ENCODE measurements at places on chromosomes 16 and 17. TPM values are rescaled to one million over a fixed set of nuclear protein-coding genes. Genes with fewer than 3 reads are reported as not detected.

DNA sequence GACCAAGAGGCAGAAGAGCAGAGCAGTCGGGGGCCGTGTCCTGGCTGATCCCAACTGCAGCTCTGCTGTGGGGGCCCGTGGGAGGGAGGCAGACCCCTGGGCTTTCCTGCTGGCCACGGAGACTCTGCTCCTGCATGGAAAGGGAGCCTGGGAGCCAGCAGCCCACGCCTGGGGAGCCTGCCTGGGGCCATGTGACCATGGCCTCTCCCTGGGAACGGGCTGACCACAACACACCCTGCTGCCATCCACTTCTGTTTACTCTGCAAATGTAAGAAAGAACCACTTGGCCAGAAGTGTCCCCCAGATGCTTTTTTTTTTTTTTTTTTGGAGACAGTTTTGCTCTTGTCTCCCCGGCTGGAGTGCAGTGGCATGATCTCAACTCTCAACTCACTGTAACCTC is 2.0 kb upstream of the TEDC2 start:
- H3K27me3 ChIP-seq, result no peaks in the 10 kb centered on the region
- no peaks in the 10 kb centered on the region for H3K36me3 ChIP-seq
- no peak overlapping the region for H3K27ac ChIP-seq
- no peak overlapping the region for H3K4me3 ChIP-seq
- peaks cover 16% of the 10 kb centered on the region for H3K4me1 ChIP-seq
- no peak for DNase-seq

GRCh38 chr16:16014329-16015224 is 65.2 kb downstream of the ABCC1 start:
- no peak overlapping the region for H3K4me3 ChIP-seq
- DNase-seq, result peak; percentile 24
- H3K27me3 ChIP-seq, result no peaks in the 10 kb centered on the region
- H3K4me1 ChIP-seq, result no peaks in the 10 kb centered on the region

GRCh38 chr16:14672403-14672971 is 21.6 kb downstream of the PLA2G10 start:
- DNase-seq, result peak; percentile 39
- H3K27ac ChIP-seq, result peak overlapping the region; percentile 81
- no peaks in the 10 kb centered on the region for H3K27me3 ChIP-seq
- no peaks in the 10 kb centered on the region for H3K36me3 ChIP-seq

DNA sequence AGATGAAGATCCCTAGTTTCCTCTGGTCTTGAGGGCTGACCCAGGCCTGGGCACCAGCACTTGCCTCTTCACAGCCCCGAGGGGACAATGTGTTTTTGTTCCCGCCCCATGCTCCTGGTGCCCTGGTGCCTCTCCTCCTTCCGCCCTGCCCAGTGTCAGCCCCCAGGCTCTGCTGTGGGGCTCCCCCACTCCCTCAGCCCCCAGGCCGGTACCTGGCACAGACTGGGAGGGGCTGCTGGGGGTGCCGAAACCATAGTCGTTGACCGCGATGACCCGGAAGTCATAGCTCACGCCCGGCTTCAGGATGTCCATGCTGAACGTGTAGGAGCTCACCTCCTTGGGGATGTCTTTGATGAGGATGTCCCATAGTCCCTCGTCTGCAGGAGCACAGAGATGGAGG is 40.5 kb upstream of the CDC42EP4 start:
- no peaks in the 10 kb centered on the region for H3K36me3 ChIP-seq
- H3K27me3 ChIP-seq, result no peaks in the 10 kb centered on the region
- no peak for DNase-seq
- no peak overlapping the region for H3K4me3 ChIP-seq

Gene PPP1R9B
- 19.0 TPM for total RNA-seq

GRCh38 chr17:31740611-31741082 is 118.4 kb downstream of the COPRS start:
- H3K4me1 ChIP-seq, result peaks cover 9% of the 10 kb centered on the region
- H3K36me3 ChIP-seq, result no peaks in the 10 kb centered on the region

Gene ATP2A3
- 261 TPM for total RNA-seq

DNA sequence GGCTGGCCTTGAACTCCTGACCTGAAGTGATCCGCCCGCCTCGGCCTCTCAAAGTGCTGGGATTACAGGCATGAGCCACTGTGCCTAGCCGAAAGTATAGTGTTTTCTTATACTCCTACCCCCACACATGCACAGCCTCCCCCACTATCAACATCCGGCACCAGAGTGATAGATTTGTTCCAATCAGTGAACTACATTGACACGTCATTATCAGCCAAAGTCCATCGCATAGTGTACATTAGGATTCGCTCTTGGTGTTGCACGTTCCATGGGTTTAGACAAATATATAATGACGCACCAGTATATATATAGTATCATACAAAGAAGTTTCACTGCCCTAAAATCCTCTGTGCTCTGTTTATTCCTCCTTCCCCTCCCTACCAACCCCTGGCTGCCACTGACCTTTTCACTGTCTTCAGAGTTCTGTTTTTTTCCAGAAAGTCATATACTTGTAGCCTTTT is 11.9 kb upstream of the TM4SF5 start:
- no peak overlapping the region for H3K4me3 ChIP-seq
- peaks cover 5% of the 10 kb centered on the region for H3K27me3 ChIP-seq
- no peak for DNase-seq
- H3K36me3 ChIP-seq, result no peaks in the 10 kb centered on the region
- H3K27ac ChIP-seq, result no peak overlapping the region
- H3K4me1 ChIP-seq, result no peaks in the 10 kb centered on the region

DNA sequence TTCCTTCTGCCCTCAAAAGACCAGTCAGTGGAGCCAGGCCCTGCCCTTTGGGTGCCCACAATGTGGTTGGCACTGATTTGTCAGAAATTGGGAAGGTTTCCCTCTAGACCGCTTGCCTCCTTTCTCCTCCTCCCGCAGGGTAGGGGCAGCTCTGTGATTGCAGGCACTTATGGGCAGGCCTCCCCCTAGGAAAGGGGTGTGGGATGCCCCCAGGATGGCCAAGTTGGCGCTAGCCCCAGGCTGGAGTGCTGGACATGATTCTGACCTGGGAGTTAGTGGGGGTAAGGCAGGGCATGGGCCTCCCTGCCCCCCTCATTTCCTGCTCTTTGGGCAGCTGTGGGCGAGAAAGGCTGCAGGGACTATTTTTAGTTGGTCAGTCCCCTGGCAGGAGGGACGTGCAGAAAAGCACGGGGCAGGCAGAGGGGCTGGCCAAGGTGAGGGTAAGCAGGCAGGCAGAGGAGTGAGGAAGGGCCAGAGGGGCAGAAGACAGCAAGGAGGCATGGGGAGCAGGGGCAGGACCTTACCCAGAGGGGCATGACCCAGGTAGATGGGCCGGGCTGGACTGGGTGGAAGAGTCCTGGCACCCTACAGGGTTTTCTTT is 3.3 kb downstream of the RARA start:
- H3K4me3 ChIP-seq, result no peak overlapping the region
- H3K27me3 ChIP-seq, result no peaks in the 10 kb centered on the region
- H3K36me3 ChIP-seq, result no peaks in the 10 kb centered on the region
- peak overlapping the region; percentile 29 for H3K27ac ChIP-seq
- peak; percentile 17 for DNase-seq

DNA sequence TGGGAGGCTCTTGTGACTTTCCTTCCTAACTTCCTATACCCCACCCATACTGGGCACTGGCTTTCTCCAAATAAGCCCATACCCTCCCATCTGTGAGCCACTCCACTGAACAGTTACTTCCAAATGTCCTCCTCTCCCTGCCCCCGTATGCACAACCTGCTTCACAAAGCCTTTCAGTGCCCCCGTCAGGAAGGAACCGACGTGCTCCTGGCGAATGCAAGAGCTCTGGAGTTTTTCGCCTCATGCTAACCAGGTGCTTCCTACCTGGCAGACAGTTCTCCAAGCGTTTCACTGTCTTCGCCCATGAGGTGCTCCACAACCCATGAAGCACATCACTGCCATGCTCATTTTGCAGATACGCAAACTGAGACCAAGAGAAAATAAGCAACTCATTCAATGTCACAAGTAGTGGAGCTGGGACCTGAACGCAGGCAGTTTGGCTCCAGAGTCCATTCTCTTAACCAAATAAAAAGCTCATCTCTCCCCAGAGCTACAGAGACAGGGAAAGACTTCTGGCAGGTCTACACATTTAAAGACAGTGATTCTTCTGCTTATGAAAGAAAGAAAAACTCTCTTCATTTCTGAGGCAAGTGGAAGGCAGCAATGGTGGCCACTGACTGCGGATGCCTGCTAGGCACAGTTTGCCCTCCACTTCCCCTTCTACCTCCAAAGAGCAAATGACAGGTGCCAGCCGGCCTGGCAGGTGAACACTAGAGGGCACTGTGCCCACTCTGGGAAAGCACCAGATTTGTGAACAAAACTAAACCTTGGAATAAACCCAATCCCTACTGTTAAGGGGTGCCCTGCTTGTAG is 23.8 kb downstream of the SPHK1 start:
- peaks cover 6% of the 10 kb centered on the region for H3K4me1 ChIP-seq
- H3K27ac ChIP-seq, result no peak overlapping the region
- H3K36me3 ChIP-seq, result no peaks in the 10 kb centered on the region
- H3K27me3 ChIP-seq, result no peaks in the 10 kb centered on the region

Gene GCGR
- 0.64 TPM for total RNA-seq

Gene ZFHX3
- 23.7 TPM for total RNA-seq

Gene PDILT
- total RNA-seq, result not detected

Gene SLC16A13
- total RNA-seq, result 2.4 TPM

- peak overlapping the region; percentile 75 for H3K4me3 ChIP-seq
- H3K27ac ChIP-seq, result peak overlapping the region; percentile 80
- peaks cover 15% of the 10 kb centered on the region for H3K4me1 ChIP-seq
- no peaks in the 10 kb centered on the region for H3K36me3 ChIP-seq
- H3K27me3 ChIP-seq, result no peaks in the 10 kb centered on the region
These were observed 2.0 kb downstream of the RHBDF2 start for GRCh38 chr17:76499267-76499667.

Gene TRIM72
- not detected for total RNA-seq

DNA sequence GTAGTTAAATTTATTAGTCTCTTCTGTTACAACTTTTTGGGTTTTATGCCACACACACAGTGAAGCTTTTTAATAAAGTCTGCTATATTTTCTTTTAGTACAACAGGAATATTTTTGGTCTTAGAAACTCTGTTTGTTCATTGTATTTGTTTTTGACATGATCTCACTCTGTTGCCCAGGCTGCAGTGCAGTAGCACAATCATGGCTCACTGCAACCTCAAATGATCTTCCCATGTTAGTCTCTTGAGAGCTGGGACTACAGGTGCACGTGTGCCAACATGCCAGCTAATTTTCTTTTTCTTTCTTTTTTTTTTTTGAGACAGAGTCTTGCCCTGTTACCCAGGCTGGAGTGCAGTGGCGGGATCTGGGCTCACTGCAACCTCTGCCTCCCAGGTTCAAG is 27.1 kb downstream of the PPM1D start:
- H3K27me3 ChIP-seq, result no peaks in the 10 kb centered on the region
- no peak overlapping the region for H3K27ac ChIP-seq
- H3K4me1 ChIP-seq, result no peaks in the 10 kb centered on the region
- H3K36me3 ChIP-seq, result no peaks in the 10 kb centered on the region

Gene VMP1
- 433 TPM for total RNA-seq

GRCh38 chr17:81394921-81395599 is at the start of gene BAHCC1:
Gene BAHCC1 (plus strand): TSS chr17:81395457. CDS start chr17:81399740, 4,283 bp downstream.
- peak; percentile 100 for DNase-seq
- peaks cover 42% of the 10 kb centered on the region for H3K4me1 ChIP-seq
- H3K27me3 ChIP-seq, result peaks cover 13% of the 10 kb centered on the region

GRCh38 chr16:30805370-30806169 is 18.6 kb upstream of the ZNF629 start:
- DNase-seq, result peak; percentile 90
- H3K4me1 ChIP-seq, result peaks cover 18% of the 10 kb centered on the region
- H3K4me3 ChIP-seq, result peak overlapping the region; percentile 57
- peak overlapping the region; percentile 93 for H3K27ac ChIP-seq
- no peaks in the 10 kb centered on the region for H3K36me3 ChIP-seq

GRCh38 chr16:81703177-81704155 is 75.6 kb upstream of the PLCG2 start:
- H3K36me3 ChIP-seq, result no peaks in the 10 kb centered on the region
- H3K27me3 ChIP-seq, result no peaks in the 10 kb centered on the region
- DNase-seq, result no peak
- peaks cover 23% of the 10 kb centered on the region for H3K4me1 ChIP-seq
- H3K4me3 ChIP-seq, result no peak overlapping the region

GRCh38 chr17:10415161-10415560 is 6.6 kb downstream of the MYH8 start:
- no peak overlapping the region for H3K4me3 ChIP-seq
- H3K27ac ChIP-seq, result no peak overlapping the region
- no peak for DNase-seq
- no peaks in the 10 kb centered on the region for H3K27me3 ChIP-seq

GRCh38 chr17:38619937-38620550 is 14.3 kb upstream of the SRCIN1 start:
- no peak for DNase-seq
- H3K27me3 ChIP-seq, result peaks cover 34% of the 10 kb centered on the region
- H3K4me1 ChIP-seq, result no peaks in the 10 kb centered on the region
- H3K27ac ChIP-seq, result no peak overlapping the region
- H3K36me3 ChIP-seq, result no peaks in the 10 kb centered on the region

Gene FZD2
- total RNA-seq, result 0.41 TPM

Gene CCL5
- total RNA-seq, result 10.2 TPM

Gene TPSG1
- total RNA-seq, result 41.0 TPM

Gene RCVRN
- total RNA-seq, result not detected

DNA sequence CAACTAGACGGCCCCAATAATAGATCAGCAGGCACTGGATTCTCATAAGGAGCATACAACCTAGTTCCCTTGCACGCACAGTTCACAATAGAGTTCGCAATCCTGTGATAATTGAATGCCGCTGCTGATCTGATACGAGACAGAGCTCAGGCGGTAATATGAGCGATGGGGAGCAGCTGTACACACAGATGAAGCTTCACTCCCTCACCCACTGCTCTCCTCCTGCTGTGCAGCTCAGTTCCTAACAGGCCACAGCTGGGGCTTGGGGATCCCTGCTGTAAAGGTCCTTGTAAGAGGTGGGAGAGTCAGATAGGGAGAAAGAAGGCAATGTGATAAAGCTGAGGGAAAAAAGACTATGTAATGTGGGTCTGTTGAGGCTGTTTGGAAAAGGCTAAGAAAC is 577.5 kb downstream of the RBFOX1 start:
- no peaks in the 10 kb centered on the region for H3K36me3 ChIP-seq
- no peak for DNase-seq
- no peaks in the 10 kb centered on the region for H3K27me3 ChIP-seq
- H3K27ac ChIP-seq, result no peak overlapping the region
- no peaks in the 10 kb centered on the region for H3K4me1 ChIP-seq
- no peak overlapping the region for H3K4me3 ChIP-seq

GRCh38 chr16:20347666-20348364 is 4.7 kb downstream of the UMOD start:
- H3K27ac ChIP-seq, result no peak overlapping the region
- DNase-seq, result no peak
- no peak overlapping the region for H3K4me3 ChIP-seq
- H3K36me3 ChIP-seq, result no peaks in the 10 kb centered on the region

- peaks cover 21% of the 10 kb centered on the region for H3K4me1 ChIP-seq
- peak within 1 kb of the TSS; percentile 74 for H3K27ac ChIP-seq
- H3K27me3 ChIP-seq, result peaks cover 57% of the 10 kb centered on the region
- H3K4me3 ChIP-seq, result peak within 1 kb of the TSS; percentile 51
- H3K36me3 ChIP-seq, result no peaks in the 10 kb centered on the region
These were observed at the start of gene MT1M for GRCh38 chr16:56632156-56632847. Gene MT1M (plus strand): TSS chr16:56632659. CDS start chr16:56632732, 73 bp downstream.

DNA sequence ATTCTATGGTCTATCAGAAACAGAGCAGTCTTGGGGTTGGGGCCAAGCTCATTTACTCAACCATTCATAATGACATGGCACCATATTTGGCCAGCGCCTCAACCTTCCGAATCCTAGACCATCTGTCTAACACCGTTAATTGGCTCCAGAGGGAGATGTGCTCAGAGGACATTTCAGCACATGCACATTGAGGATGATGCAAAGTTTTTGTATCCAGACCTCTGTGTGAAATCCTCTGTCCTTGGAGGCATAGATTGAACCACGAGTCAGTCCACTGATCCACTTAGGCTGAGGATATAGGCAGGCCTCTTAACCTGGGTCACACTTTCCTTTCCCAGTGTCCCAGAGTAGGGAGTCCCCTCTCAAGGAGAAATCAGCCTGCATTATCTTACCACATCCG is 85.5 kb downstream of the SHISA6 start:
- no peak for DNase-seq
- H3K27me3 ChIP-seq, result no peaks in the 10 kb centered on the region
- H3K4me3 ChIP-seq, result no peak overlapping the region

All from transverse colon (tissue), 4 donors.